Uterine smooth muscle cell (primary cell): ENCODE measurements at places on chromosomes 7 and 10. TPM values are rescaled to one million over a fixed set of nuclear protein-coding genes. Genes with fewer than 3 reads are reported as not detected.

The ZNF117 gene
- total RNA-seq, result 3.9 and 5.0 TPM in 2 replicates

The CHAT gene
- total RNA-seq, result not detected in 2 replicates

The PPP1R3C gene
- total RNA-seq, result 45.8 and 96.8 TPM in 2 replicates

The MUC3A gene
- under 0.01 TPM in 1 of 2 replicates, not detected in the other for total RNA-seq

The ZRANB1 gene
- total RNA-seq, result 25.7 and 30.1 TPM in 2 replicates
